ENCODE measurements at places on chromosomes 12 and 14.
A peak's percentile ranks its signal among the peaks of the same experiment; 100 is the strongest.

- peak; percentile 11 for ATAC-seq
Measured at GRCh38 chr14:101761881-101762529, 496 bp downstream of the PPP2R5C start.

DNA sequence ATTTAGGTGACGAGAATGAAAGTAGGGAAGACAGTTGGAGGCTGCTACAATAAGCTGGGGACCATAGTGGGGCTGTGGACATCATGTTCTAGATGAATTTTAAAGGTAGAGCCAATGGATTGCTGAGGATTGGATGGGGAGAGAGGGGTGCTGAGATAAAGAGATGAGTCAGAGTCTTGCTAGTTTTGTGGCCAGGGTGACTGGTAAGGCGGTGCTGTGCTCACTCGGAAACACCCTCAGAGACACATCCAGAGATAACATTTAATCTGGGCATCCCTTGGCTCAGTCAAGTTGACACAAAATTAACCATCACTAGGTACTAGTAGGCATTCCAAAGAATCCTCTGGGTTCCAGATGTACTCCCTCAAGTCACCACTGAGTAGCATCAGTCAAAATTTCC, 170.7 kb downstream of the ADCK1 start:
- no peak for ATAC-seq

- ATAC-seq = no peak
Measured at GRCh38 chr14:33210311-33210710, 271.6 kb downstream of the NPAS3 start.

DNA sequence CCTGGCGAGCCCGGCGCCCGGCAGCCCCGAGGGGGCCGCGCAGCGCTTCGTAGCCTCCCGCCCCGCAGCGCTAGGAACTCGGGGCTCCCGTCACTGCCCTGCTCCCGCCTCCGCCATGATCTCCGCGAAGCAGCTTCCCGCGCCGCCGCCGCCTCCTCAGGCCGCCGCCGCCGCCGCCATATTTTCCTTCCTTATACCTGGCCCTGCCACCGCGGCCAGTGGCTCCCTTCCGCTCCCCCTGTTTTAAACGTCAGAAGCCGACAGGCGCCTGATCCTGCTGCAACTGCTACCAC, 286 bp downstream of the PPP4R3A start:
- peak; percentile 18 for ATAC-seq

DNA sequence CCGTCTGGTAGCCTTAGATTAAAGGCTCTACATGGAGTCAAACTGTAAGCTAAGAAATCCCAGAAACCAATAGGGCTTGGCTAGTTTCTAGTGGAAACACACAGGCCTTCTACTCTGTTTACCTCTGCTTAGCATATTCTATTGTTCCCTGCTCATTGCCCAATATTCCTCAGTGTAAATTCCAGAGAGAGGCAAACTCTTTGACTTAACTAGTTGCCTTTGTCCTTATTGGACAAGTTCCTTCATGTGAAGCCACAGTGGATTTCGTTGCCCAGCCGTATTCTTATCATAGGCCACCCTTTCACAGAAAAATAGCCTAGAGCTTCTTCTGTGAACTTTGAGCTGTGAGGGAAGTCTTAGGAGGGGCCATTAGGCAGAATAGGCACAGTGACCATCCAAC, 186.1 kb downstream of the PLCZ1 start:
- ATAC-seq = no peak

- no peak for ATAC-seq
Measured at GRCh38 chr14:104318558-104319490, 180.4 kb downstream of the KIF26A start.

- no peak for ATAC-seq
Measured at GRCh38 chr12:48813465-48814261, 4.6 kb upstream of the CACNB3 start.

- ATAC-seq = no peak
Measured at GRCh38 chr14:33742166-33742565, 208.7 kb downstream of the EGLN3 start.

- no peak for ATAC-seq
Measured at GRCh38 chr12:69265205-69265604, 25.8 kb downstream of the CPSF6 start.

- ATAC-seq = peak; percentile 81
Measured at GRCh38 chr12:101799774-101800173, 31.0 kb downstream of the GNPTAB start.

DNA sequence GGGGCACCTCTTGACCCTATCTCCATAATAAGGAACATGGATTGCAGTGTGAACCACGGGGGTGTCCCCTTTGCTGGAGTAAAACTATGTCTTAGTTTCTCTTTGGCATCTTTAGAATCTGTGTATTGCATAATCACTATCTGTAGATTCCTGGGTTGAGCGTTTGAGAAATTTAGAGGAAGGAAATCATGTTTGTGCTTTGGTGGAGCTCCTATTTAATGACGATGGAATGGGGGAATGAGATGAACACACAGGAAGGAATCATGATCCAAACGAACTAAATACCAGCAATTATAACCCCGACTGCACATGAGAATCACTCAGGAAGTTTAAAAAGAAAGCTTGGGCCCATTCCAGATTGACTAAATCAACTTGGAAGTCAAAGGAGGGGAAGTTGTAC, 1.3 kb upstream of the MYG1 start:
- no peak for ATAC-seq

- ATAC-seq = no peak
Measured at GRCh38 chr12:90024262-90024661, 315.6 kb upstream of the ATP2B1 start.

- no peak for ATAC-seq
Measured at GRCh38 chr12:72865921-72866320, 593.8 kb downstream of the TRHDE start.
